ENCODE measurements at places on chromosomes 2 and 18.

DNA sequence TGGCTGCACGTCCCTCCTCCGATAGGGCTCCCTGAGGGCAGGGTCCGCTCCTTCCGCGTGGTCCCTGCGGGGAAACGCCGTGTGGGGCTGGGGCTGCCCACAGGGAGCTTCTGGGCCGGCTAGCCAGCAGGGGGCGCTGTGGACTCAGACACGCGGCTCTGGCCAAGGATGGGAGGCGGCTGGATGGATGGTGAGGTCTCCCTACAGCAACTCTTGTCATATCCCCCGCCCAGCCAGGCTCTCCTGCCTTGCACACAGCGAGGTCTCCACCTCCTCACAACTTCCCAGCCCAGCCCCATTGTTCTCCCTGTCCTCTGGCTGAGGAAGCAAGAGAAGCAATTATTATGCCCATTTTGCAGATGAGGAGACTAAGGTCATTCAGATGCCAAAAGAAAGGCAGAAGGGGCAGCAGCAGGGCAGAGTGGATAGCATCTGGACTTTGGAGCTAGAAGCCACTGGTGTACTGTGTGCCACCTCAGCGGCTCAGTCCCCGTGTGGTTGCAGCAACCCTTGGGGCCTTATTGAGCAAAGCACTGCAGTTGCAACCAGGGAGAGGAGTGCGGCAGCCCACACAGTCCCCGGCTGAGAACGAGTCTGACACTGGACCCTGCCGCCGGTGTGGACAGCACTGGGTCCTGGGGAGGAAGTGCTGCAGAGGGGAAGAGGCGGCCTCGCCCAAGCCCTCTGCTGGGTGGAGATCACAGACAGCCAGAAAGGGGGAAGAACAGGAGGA, 99.0 kb downstream of the ZFP36L2 start:
- DNase-seq: peak; percentile 33

- no peak for DNase-seq
Measured at GRCh38 chr2:241852981-241853631, 5.6 kb downstream of the PDCD1 start.

DNA sequence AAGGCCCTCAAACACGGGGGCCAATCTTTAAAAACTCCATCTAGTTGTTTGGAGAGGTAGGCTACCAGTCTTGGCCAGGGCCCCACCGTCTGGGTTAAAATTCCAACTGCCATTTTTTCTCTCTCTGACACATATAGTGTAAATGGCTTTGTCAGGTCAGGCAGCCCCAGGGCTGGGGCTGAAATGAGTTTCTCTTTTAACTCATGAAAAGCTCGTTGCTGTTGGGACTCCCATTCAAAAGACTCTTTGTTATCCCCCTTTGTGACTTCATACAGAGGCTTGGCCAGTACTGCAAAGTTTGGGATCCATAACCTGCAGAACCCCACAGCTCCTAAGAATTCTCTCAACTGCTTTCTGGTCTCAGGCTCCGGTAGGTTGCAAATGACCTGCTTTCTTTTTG, 99.4 kb upstream of the SLC1A4 start:
- DNase-seq: no peak

- no peak for DNase-seq
Measured at GRCh38 chr2:102815285-102815684, 53.5 kb downstream of the TMEM182 start.

GRCh38 chr2:236165842-236166795, 2.1 kb downstream of the GBX2 start:
- no peak for DNase-seq

GRCh38 chr2:168552450-168552856, 96.4 kb downstream of the CERS6 start:
- DNase-seq: no peak

- DNase-seq: no peak
Measured at GRCh38 chr2:133255360-133255759, 312.9 kb downstream of the NCKAP5 start.

DNA sequence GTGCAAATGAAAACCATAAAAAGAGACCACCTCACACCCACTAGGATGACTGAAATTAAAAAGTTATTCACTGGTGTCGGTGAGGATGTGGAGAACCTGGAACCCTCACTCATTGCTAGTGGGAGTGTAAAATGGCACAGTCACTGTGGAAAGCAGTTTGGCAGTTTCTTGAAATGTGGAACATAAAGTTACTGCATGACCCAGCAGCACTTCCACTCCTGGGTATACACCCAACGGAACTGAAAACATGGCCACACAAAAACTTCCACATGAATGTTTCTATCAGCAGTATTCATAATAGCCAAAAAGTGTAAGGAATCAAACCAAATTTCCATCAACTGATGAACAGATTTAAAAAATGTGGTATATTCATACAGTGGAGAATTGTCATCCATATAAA, 65.1 kb upstream of the SLC66A3 start:
- DNase-seq: no peak

GRCh38 chr18:51614033-51614432, 416.6 kb upstream of the MEX3C start:
- DNase-seq: no peak

DNA sequence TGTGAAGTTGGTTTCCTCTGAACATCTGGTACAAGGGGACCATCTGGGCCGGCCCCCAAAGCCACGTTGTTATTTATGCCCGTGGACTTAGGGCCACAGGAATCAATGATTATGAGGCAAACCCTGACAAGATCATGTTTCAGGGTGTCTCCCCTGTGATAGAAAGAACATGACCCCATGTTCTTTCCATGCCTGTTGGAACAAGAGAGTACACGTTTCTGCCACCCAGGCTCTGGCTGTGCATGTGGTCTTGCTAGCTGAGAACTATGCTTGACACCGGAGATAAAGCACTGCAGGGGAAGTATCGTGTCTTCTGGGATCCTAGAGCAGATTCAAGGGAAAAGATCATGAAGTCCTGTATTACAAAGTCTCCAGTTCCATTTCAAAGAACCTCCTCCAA, 64.2 kb downstream of the TMEM17 start:
- DNase-seq: no peak

DNA sequence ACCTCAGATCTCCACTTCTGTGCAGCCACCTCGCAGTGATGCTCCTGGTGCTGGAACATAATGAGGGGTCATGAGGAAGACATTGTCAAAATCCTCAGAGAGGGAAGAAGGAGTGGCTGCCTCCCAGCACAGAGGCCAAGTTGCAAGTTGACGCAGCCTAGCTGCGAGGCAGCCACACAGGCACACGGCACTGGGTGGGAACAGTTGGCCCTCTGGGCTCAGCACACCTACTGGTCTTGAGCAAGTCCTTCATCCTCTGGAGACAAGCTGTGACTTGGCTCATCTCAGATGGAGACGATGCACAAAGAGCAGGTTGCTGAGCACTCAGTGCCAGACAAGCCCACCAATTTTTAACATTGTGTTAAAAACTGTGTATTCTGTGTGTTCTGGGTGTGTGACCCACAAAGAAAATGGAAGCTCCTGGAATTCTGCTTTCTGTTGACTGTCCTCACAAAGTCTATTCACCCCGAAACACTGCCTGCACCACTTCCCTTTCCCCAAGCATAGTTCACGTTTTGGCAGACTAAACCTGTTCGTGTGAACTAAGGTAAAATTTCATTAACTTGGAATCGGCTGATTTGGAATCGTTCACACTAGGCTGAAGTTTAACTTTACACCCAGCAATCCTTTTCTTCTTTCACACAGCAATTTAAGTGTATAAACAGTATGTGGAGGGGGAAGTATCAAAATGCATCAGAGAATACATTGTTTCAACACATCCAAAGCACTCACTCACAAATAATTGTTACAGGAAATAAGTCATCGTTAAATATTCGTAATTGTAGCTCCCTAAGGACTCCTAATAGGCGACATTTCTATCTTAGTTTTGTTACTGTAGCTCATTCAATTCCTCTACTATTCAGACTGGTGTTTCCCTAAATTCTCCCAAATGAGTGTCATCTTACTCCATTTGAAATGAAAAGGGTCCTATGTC, 266.6 kb upstream of the ID2 start:
- DNase-seq: no peak

- no peak for DNase-seq
Measured at GRCh38 chr2:205169464-205169863, 512.8 kb upstream of the NRP2 start.

DNA sequence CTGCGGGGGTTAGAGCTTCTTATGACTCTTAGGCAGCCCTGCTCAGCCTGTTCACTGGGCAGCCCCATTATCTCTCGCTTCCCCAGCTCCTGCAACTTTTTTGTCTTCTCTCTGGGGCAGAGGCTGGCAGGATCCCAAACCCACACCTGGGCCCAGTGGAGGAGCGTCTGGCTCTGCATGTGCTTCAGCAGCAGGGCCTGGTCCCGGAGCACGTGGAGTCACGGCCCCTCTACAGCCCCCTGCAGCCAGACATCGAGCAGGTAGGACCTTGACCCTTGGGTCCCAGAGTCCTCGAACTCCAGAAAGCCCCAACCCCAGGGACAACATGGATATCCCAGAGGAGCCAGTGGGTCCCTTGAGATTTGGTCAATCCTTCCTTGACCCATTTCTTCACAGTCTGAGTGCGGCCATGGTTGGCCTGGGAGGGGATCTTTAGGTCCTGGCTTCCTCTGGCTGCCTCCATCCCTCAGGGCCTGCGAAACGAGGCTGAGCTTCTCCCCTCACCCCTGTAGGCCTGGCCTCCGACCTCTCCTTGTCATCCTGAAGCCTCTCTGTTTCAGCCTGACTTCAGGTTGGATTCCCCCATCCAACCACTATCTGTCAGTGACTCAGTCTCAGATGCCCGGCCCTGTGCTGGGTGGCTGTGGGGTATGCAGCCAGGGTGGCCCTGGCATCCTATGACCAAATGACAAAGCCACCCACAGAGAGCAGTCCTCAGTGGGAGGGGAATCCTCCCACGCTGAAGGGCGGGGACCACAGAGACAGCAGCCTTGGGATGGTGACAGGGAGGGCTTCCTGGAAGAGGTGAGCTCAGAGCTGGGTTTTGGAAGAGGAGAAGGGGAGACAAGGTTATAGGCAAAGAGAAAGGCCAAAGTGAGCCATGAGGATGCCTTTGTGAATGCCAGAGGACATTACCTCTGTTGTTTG, 214.2 kb downstream of the DYSF start:
- DNase-seq: no peak

DNA sequence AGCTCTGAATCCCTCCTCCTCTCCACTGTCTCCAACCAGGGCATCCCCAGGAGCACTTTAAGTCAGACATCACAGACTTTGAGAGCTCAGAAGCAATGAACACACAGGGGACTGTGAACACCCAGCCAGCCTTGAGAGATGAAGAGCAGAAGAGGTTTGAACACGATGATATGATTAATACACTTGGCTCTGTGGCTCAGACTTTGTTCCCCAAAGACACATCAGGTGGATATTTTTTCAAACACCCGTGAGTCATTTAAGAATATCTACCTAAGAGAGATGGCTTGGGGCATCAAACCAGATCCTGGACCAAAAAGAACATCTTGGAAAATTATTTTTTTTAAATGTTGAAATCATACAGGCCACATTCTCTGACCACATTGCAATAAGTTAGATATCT, 134.9 kb upstream of the OTOS start:
- DNase-seq: no peak

DNA sequence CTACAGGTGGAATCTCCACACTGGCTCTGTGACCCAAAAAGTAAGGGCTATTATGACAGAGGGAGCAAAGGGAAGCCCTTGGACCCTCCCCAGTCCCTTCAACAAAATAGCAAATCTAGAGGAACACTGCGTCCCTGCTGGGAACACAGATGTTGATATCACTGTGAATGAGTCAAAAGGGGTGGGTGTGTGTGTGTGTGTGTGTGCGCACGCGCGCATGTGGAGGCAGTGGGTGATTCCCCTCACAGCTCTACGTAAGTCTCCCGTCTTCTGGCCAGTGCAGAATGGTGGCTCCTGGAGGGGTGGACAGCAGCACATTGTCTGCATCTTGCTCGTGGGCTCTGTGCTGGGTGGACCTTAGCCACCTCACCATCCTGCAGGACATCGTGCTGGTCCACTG, 7.8 kb upstream of the C2orf72 start:
- no peak for DNase-seq

DNA sequence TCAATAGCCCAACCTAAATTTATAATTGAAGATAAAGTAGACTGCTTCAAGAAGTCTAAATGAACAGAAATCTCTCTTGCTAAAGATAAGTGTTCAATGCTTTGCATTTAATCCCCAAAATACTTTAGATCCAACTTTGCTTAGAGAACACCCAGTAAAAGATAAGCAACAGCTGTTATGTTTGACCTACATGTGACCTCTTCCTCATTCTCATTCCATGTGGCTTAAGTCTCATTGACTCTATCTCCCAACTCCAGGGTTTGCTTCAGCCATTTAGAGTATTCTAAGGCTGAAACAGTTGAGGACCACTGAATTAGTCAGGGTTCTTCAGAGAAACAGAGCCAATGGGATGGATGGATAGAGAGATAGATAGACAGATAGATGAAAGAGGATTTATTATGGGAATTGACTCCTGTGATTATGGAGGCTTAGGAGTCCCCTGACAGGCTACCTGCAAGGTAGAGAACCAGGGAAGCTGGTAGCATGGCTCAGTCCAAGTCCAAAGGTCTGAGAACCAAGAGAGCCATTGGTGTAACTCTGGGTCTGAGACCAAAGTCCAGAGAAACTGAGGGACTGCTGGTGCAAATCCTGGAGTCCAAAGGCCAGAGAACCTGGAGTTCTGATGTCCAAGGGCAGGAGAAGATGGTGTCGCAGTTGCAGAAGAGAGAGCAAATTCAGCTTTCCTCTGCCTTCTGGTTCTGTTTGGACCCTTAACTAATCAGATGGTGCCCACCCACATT, 32.1 kb downstream of the CRYGD start:
- no peak for DNase-seq

- DNase-seq: peak; percentile 75
Measured at GRCh38 chr2:10405448-10405847, 42.7 kb downstream of the ODC1 start.

DNA sequence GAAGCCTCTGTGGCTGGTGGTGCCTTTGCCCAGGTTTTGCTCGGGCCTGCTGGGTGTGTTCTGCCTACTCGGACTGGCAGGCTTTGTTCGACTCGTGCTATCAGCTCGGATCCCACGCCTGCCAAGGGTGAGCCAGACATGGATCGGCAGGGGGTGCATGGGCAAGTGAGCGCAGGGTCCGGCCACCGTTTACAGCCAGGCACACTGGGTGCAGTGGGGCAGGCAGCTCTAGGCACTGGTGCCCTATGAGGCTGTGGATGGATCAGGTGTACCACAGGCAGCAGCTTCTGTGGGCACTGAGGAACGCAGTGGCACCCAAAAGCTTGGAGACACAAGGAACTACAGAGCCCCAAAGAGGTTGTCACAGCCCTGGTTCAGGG, 25.6 kb downstream of the MARCHF7 start:
- DNase-seq: no peak

- no peak for DNase-seq
Measured at GRCh38 chr2:184564092-184564491, 34.2 kb upstream of the ZNF804A start.

DNA sequence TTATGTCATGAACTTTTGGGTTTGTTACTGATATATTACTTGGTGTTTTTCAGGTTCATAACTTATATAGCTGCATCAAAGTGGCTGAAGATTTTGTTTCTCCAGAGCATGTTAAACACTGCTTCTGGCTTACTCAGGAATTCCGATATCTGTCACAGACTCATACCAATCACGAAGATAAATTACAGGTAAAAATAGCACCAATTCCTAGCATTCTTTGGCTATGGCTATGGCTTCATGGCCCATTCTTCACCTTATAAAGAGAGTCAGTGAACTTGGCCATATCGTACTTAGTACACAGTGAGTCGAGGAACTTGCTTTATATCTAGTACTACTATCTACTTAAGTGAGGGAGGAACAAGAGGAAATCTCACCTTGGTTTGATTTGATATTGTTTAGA, 49.9 kb downstream of the KDM3A start:
- no peak for DNase-seq
